AML-193 (cell line): ENCODE measurements at places on chromosomes 7 and 10.

GRCh38 chr10:33073641-33074415, 115.8 kb upstream of the ITGB1 start:
- no peak for DNase-seq

DNA sequence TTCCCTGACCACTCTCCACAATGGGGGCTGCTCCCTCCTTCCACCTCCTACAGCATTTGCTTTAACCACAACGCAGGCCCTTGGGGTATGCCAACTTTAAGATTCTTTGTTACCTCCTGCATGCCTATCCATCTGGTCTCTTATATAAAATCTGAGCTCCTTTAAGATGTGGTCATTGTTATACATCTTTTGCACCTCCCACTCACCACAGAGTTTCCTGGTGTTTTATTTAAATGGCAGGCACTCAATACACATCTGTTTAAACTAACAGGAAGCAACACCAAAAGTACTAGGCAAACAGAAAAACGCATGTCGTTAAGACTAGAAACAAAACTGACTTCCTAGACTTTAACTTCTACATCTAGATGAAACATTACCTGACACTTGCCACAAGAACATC, 36.3 kb downstream of the SLC25A13 start:
- DNase-seq = no peak

GRCh38 chr10:93160829-93161228, 87.1 kb downstream of the CYP26A1 start:
- DNase-seq = no peak

DNA sequence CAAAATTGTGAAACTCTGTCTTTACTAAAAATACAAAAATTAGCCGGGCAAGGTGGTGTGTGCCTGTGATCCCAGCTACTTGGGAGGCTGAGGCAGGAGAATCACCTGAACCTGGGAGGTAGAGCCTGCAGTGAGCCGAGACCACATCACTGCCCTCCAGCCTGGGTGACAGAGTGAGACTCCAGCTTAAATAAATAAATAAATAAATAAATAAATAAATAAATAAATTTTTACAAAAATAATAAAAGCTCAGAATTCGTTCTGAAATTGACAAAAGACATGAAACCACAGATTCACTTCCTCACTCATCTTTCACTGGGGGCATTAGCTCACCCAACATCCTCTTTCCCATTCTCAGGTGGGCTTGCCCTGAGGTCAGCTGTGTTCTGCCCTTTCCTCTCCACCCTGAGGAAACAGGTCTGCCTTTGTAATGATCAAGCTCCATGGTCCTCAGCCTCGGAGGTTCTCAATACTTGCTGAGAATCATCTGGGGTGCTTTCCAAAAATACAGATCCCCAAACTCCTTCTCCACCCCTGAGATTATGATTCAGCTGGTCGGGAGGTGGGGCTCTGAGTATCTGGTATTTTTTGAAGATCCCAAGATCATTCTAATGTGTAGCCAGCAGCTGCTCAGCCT, 29.2 kb upstream of the APBB1IP start:
- no peak for DNase-seq

DNA sequence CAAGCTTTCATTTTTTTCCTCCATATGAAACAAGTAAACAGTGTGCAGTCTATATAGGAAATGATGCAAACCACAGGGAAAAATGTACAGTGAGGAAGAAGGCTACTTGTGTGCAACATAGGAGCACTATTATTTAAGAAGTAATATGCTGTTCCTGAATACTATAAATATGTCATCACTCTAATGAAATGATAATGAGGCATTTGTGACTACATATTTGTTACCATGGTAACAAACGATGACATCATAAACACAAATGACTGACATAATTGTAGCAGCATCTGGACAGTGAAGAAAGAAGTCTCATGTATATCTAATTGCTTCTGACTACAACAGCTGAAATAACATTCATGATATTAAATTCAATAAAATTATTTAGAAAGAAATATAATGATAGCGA, 164.8 kb downstream of the C7orf25 start:
- no peak for DNase-seq

DNA sequence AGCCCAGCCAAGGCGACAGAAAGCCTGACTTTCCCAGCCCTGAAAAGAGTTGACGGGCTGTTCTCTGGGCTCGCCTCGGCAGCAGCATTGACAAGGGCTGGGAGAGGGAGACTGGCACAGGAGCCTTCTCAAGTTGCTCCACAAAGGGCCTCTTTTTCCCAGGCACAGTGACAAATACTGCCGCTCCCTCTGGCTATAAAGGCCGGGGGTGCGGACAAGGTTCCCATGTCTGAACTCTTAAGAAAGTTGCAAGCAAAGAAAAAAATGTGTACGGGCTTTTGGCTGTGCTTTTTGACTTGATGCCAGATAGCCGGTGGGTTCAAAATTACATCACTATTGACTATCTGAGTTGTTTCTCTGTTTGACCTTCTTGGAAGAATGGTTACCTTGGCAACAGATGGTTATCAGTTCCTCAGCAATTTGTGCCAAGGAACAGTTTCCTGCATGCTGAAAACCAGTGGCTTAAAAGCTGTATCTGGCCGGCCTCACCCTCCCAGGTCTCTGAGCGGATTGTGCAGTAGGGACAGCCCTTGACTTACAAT, 115.9 kb upstream of the EEPD1 start:
- peak; percentile 5 for DNase-seq

- DNase-seq = no peak
Measured at GRCh38 chr10:116158036-116158435, 115.0 kb downstream of the GFRA1 start.

GRCh38 chr7:129147731-129148130, 3.2 kb downstream of the TSPAN33 start:
- DNase-seq = no peak

GRCh38 chr10:16950656-16951601, 133.7 kb upstream of the RSU1 start:
- no peak for DNase-seq

GRCh38 chr10:73865107-73865458, 9.3 kb downstream of the CAMK2G start:
- no peak for DNase-seq

- no peak for DNase-seq
Measured at GRCh38 chr10:133039107-133039802, 48.5 kb upstream of the ADGRA1 start.

- no peak for DNase-seq
Measured at GRCh38 chr10:103627111-103627892, 133.8 kb downstream of the NEURL1 start.

GRCh38 chr7:147809786-147810185, 780.8 kb upstream of the C7orf33 start:
- no peak for DNase-seq

DNA sequence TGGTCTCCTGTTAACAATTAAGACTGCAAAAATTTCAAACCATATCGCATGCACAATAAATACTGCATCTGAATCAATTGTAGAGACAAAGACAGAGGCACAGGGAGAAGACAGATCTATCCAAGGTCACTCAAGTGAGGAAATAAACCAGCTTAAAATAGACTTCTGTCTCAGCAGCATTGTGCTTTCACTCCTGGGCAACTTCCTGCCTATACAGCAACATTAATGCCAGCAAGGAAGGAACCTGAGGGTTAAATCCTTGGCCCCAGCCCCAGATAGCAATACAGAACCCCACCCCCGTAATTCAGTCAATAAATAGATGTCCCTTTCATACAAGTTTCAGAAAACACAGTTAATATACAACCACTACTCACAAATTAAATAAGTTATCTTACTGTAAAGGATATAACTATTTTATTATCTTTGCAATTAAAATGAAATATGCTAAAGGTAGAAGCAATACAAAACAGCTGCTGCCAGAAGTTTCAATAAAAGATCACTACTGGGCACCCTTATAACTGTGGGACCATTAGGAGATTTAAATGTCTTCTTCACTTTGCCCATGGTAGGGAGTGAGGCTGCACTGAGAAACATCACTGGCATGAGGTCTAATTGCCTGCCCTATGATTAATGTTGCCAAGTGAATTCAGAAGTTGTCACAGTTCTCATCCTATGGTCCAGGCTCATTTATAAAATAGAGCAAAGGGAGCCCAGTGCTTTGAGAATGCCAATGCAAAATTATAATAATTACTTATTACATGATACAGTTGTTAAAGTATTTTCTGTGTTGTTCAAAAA, 49.4 kb downstream of the CAV1 start:
- no peak for DNase-seq

GRCh38 chr10:78764436-78764835, 304.3 kb upstream of the ZMIZ1 start:
- no peak for DNase-seq

- DNase-seq = no peak
Measured at GRCh38 chr7:22358820-22359697, 2.1 kb upstream of the RAPGEF5 start.

- DNase-seq = no peak
Measured at GRCh38 chr7:140778975-140779374, 82.5 kb downstream of the NDUFB2 start.

GRCh38 chr10:103881416-103882284, 26.3 kb upstream of the SH3PXD2A start:
- no peak for DNase-seq

DNA sequence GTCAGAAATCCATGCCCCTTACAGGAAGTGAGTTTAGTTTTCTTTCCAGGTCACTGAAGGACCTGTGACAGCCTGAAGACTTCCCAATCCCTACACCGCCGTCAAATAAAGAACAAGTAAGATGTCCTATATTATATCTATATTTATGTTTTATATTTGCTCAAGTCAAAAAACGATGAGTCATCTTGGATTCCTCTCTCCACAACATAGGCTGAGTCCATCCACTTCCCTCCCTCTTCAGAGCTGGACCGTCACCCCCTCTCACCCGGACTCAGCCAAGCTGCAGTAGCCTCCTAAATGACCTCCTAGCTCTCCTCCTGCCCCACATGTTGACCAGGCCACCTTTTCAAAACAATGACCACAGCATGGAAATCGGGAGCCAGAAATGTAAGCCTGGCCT, 53.5 kb downstream of the GLI3 start:
- DNase-seq = no peak

GRCh38 chr7:142185801-142186200, 72.1 kb downstream of the PRSS58 start:
- peak; percentile 9 for DNase-seq

DNA sequence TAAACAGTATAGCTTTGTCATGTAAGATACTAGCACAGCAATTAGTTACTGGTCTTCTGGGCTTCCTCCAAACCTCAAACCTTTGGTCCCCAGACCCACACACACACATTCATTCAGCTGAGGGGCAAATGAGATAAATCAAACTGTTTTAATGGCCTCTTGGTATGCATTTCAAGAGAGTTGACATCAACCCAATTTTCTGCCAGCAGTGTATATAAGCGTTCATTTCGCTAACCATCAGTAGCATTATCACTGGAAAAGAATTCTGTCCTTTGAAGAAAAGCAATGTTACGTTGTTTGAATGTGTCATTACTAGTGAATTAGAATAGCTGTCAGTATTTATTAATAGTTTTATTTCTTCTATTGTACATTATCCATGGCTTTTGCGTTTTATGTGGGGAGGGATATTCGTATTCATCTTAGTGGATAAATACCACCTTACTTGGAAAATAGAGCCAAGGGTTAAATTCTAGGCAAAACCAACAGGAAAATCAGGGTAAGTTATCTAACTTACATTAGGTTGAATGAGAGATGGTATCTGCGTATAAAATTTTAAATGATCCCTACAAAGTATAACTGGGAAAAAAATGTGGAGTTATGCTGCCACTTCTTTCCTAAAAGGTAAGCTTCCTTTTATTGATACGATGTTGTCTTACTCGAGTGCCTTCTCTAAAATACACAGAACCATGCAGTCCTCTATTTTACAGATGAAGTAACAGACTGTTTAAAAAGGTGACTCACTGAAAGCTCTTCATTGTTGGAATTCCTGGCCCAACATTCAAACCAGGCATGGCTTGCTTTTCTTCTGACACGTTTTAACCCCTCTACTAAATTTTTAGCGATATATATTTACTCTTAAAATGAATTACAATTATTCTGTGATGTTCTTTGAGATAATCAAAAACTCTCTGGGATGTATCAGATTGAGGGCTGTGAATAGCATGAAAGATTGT, 2.0 kb upstream of the ZMYND11 start:
- no peak for DNase-seq

DNA sequence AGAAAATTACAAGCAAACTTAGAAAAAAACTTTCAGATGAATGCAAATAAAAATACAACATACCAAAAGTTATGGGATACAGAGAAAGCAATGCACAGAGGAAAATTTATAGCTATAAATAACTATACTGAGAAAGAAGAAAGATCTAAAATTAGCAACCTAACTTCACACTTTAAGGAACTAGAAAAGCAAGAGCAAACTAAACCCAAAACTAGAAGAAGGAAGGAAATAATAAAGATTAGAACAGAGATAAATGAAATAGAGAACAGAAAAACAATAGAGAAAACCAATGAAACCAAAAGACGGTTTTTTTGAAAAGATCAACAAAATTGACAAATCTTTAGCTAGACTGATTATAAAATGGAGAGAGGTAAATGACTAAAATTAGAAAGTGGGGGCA, 9.6 kb upstream of the STRA8 start:
- peak; percentile 13 for DNase-seq

- no peak for DNase-seq
Measured at GRCh38 chr10:68333058-68333395, 299 bp upstream of the PBLD start.

GRCh38 chr7:36910401-36910800, 186.1 kb upstream of the AOAH start:
- no peak for DNase-seq

DNA sequence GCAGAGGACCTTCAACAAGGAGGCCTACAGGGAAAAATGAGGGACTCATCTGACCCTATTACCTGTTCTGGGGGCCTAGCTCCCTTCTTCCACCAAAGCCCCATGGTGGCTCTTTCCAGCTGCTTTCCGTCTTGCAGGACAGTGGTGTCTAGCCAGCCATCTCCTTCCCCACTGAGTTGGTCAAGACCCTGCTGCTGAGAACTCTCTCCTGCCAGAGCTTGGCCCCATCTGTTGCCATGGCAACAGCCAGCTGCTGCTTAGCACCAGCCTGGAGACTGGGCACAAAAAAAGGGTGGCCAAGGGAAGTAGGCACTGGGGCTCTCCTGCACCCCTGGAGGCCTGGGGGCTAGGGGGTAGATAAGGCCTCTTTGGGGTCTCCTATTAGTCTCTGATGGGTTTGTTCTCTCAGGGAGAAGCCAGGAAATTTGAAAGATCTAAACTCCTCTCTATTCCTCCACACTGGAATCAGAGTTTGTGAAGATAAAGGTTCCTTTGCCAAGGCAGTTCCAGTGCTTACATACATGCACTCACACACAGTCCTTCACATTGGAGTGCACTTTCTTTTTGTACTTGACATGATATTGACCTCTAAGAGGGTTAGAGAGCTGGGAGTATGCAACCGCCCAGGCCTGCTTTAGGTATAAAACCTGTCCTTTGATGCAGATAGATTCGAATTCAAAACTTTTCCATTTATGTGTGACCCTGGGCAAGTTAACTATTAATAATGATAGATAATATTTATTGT, 15.8 kb downstream of the TSPAN33 start:
- no peak for DNase-seq
